HCT116 (cell line): ENCODE measurements at places on chromosomes 5 and 9. TPM values are rescaled to one million over a fixed set of nuclear protein-coding genes. Genes with fewer than 3 reads are reported as not detected.

DNA sequence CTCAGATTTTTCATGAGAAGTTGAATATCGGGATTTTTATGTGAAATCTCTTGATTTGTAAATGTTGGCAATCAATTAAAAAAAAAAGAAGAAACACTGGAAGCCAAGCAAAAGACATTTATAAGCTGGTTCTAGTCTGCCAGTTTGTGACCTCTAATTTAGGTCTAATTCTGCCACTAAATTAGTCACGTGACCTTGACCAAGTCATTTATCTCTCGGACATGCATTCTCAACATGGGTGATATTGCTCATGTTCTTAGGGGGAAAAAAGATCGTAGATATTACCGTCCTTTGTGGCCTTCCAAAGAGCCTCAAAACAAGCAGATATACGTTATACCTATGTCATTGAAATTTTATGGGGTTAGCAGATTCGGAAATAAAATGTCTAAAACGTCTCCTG lies 52.9 kb upstream of the PTPDC1 start:
- no peaks in the 10 kb centered on the region for H3K27me3 ChIP-seq
- H3K4me3 ChIP-seq = peak overlapping the region; percentile 65
- peaks cover 5% of the 10 kb centered on the region; the same call in 1 of the 2 replicates for H3K4me1 ChIP-seq
- no peak overlapping the region for H3K27ac ChIP-seq
- H3K36me3 ChIP-seq = no peaks in the 10 kb centered on the region

- no peaks in the 10 kb centered on the region for H3K36me3 ChIP-seq
- no peak overlapping the region for H3K4me3 ChIP-seq
- no peak overlapping the region for H3K27ac ChIP-seq
Observed at GRCh38 chr9:104675611-104676010, 18.7 kb upstream of the OR13D1 start.

DNA sequence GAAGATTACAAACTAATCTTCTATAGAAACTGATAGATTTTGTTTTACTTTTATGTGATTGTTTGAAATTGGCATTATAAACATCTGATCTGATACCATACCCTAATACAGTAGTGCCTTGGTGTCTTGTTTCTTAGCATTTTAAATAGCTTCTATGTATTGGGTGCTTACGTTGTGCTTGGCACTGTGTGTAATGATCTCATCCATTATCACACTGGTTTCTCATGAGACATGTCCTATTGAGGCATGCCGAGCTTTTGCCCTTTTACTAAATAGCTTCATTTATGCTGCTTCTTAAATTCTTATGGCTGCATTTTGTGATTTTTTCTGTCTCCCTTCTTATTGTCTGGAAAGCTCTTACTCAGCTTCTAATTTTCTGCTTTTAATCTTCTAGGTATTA lies 48.2 kb upstream of the TLR4 start:
- no peak overlapping the region for H3K4me3 ChIP-seq
- H3K27me3 ChIP-seq = no peaks in the 10 kb centered on the region

- H3K36me3 ChIP-seq = no peaks in the 10 kb centered on the region
- H3K27ac ChIP-seq = no peak overlapping the region
- no peak overlapping the region for H3K4me3 ChIP-seq
- no peak for DNase-seq
Observed at GRCh38 chr9:137058521-137059234, 4.8 kb upstream of the ENTPD2 start.

DNA sequence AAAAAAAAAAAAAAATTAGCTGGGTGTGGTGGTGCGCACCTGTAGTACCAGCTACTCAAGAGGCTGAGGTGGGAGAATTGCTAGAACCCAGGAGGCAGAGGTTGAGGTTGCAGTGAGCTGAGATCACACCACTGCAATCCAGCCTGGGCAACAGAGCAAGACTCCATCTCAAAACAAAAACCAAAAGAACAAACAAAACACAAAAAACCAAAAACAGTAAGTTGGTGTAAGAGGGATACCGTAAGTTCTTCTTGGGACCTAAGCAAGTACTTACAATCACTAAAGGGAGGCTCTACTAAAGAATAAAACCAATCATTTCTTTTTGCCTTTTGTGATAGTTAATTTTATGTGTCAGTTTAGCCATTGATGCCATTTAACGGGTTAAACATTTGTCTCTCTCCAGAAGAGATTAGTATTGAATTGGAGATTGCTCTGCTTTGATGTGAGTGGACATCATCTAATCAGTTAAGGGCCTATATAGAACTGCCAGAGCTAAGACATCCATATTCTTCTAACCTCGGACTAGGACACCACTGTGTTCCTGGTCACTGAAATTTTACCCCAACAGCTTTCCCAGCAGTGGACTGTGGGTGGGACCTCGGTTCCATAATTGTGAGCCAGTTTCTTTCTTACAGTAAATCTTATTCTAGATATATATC lies 10.5 kb upstream of the ETF1 start:
- no peak overlapping the region for H3K4me3 ChIP-seq
- H3K27ac ChIP-seq = no peak overlapping the region
- no peaks in the 10 kb centered on the region for H3K4me1 ChIP-seq
- DNase-seq = no peak
- H3K36me3 ChIP-seq = peaks cover 45% of the 10 kb centered on the region

- no peak overlapping the region for H3K4me3 ChIP-seq
- H3K27ac ChIP-seq = no peak overlapping the region
- DNase-seq = no peak
- no peaks in the 10 kb centered on the region for H3K27me3 ChIP-seq
- H3K4me1 ChIP-seq = no peaks in the 10 kb centered on the region
- H3K36me3 ChIP-seq = no peaks in the 10 kb centered on the region
Observed at GRCh38 chr5:120160124-120160895, 303.8 kb upstream of the PRR16 start.

DNA sequence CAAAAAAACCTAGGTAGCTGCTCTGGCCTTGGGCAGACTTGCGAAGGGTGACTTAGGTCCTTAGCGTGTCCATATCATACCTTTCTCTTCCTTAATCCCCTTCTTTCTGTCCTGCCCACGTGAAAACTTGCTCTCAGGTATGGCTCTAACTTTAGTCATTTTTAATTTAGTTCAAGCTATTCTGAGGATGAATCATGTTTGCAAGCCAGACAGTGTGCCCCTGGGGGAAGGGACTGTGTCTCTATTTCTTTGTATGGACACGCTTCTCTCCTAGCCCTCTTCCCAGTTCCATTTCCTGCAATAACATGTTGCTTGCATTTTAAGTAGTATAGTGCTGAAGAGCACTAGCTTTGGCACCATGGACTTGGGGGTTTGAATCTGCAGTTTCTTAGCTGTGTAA lies 120.6 kb downstream of the PTTG1 start:
- no peak for DNase-seq
- H3K27me3 ChIP-seq = no peaks in the 10 kb centered on the region
- H3K4me3 ChIP-seq = no peak overlapping the region
- no peak overlapping the region for H3K27ac ChIP-seq

GRCh38 chr5:37247036-37247435 lies 2.1 kb downstream of the CPLANE1 start:
- no peak overlapping the region for H3K4me3 ChIP-seq
- no peaks in the 10 kb centered on the region for H3K27me3 ChIP-seq
- H3K4me1 ChIP-seq = peaks cover 13% of the 10 kb centered on the region; the same call in 1 of the 2 replicates
- no peaks in the 10 kb centered on the region for H3K36me3 ChIP-seq

DNA sequence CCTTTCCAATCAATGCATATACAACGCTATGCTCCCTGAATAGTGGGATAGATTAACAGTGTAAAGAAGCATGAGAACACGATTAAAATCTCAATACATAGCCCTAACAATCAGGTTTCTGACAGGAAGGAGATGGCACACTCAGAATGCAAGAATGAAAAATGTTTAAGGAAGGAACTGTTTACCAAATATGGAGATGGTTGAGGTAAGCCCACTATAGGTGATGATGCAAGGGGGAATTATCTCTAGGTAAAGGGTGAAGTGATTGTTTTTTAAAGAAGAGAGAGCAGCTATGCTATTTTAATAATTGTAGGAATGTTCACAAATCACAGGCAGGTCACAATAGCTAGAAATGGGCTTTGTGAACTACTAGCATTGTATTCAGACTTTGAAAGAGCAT lies 302.4 kb downstream of the CHSY3 start:
- no peaks in the 10 kb centered on the region for H3K36me3 ChIP-seq
- no peaks in the 10 kb centered on the region for H3K27me3 ChIP-seq
- no peak overlapping the region for H3K27ac ChIP-seq

- no peaks in the 10 kb centered on the region for H3K36me3 ChIP-seq
- no peak overlapping the region for H3K4me3 ChIP-seq
- no peak for DNase-seq
- H3K4me1 ChIP-seq = no peaks in the 10 kb centered on the region
Observed at GRCh38 chr9:114050226-114050568, 27.9 kb downstream of the AMBP start.

DNA sequence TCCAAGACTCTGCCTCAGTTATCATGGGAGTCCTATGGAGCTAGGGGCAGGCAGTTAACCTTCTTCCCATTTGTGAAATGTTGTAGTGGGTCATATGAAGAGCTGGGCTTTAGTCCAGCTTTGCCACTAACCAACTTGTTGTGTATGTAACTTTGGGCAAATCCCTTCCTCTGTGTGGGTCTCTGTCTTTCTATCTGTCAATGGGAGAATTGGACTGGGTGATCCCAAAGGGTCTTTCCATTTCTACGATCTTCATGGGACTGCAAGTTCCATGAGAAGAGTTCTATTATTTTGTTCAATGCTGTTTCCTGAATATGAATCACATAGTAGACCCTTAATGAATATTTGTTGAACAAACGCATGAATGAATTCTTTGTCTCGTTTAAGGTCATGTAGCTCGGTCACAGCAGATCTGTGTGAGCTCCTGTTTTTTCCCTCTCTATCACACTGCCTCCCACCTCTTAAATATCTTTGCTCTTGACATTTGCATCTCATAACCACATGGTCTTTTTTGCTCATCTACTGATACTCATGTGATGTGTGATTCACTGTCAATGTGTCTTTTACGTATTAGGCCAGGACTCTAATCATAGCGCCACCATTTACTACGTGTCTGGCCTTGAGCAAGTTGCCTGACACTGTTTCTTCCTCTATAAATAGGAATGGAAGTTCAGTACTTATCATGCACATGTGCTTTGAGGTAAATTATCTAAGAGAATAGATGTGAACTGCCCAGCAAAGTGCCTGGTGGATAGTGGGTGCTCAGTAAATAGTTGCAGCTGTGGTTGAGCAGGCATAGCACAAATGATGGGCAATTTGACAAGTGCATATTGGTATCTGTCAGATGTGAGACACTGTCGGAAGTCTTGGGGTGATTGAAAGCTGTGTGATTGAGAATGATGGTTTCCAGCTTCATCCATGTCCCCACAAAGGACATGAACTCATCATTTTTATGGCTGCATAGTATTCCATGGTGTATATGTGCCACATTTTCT lies 37.4 kb downstream of the PTTG1 start:
- no peak overlapping the region for H3K4me3 ChIP-seq
- H3K36me3 ChIP-seq = no peaks in the 10 kb centered on the region
- H3K4me1 ChIP-seq = no peaks in the 10 kb centered on the region
- peaks cover 18% of the 10 kb centered on the region; the same call in 1 of the 2 replicates for H3K27me3 ChIP-seq
- no peak for DNase-seq
- H3K27ac ChIP-seq = no peak overlapping the region

- H3K27me3 ChIP-seq = no peaks in the 10 kb centered on the region
- DNase-seq = peak; percentile 18
- H3K36me3 ChIP-seq = no peaks in the 10 kb centered on the region
- peaks cover 4% of the 10 kb centered on the region; the same call in 1 of the 2 replicates for H3K4me1 ChIP-seq
Observed at GRCh38 chr9:125867751-125868415, 120.7 kb downstream of the PBX3 start.

GRCh38 chr5:34718516-34718915 lies 62.4 kb downstream of the RAI14 start:
- H3K4me1 ChIP-seq = no peaks in the 10 kb centered on the region
- no peaks in the 10 kb centered on the region for H3K36me3 ChIP-seq
- H3K27ac ChIP-seq = no peak overlapping the region
- DNase-seq = no peak
- H3K4me3 ChIP-seq = no peak overlapping the region

- peaks cover 38% of the 10 kb centered on the region for H3K4me1 ChIP-seq
- peaks cover 24% of the 10 kb centered on the region for H3K36me3 ChIP-seq
- no peaks in the 10 kb centered on the region for H3K27me3 ChIP-seq
- DNase-seq = no peak
- peak overlapping the region; percentile 100 for H3K27ac ChIP-seq
Observed at GRCh38 chr5:32172923-32173266, 1.2 kb downstream of the GOLPH3 start.

GRCh38 chr9:26326563-26326962 lies 566.0 kb downstream of the CAAP1 start:
- no peaks in the 10 kb centered on the region for H3K4me1 ChIP-seq
- H3K36me3 ChIP-seq = no peaks in the 10 kb centered on the region
- H3K27ac ChIP-seq = no peak overlapping the region
- peak; percentile 15 for DNase-seq

- no peaks in the 10 kb centered on the region for H3K4me1 ChIP-seq
- no peak overlapping the region for H3K4me3 ChIP-seq
- no peak for DNase-seq
- no peaks in the 10 kb centered on the region for H3K27me3 ChIP-seq
- no peaks in the 10 kb centered on the region for H3K36me3 ChIP-seq
Observed at GRCh38 chr9:78620764-78621163, 323.8 kb downstream of the PSAT1 start.

- H3K27ac ChIP-seq = no peak overlapping the region
- no peaks in the 10 kb centered on the region for H3K27me3 ChIP-seq
- peak overlapping the region; percentile 74; the same call in 1 of the 2 replicates for H3K4me3 ChIP-seq
- DNase-seq = no peak
- H3K36me3 ChIP-seq = no peaks in the 10 kb centered on the region; the same call in 1 of the 2 replicates
Observed at GRCh38 chr5:180807654-180808414, 5.2 kb upstream of the MGAT1 start.

- no peak for DNase-seq
- H3K4me3 ChIP-seq = 0 out of 2 replicates have a peak within 1 kb of the TSS, but pooled peaks have one; percentile 4
- no peaks in the 10 kb centered on the region for H3K4me1 ChIP-seq
- H3K36me3 ChIP-seq = no peaks in the 10 kb centered on the region
- H3K27ac ChIP-seq = no peak within 1 kb of the TSS
Observed at GRCh38 chr9:84669288-84670137, at the start of gene NTRK2. Gene NTRK2 (plus strand): TSS chr9:84669729. CDS start chr9:84670749, 1,020 bp downstream.

- no peak for DNase-seq
- H3K27ac ChIP-seq = no peak overlapping the region
- no peak overlapping the region for H3K4me3 ChIP-seq
- no peaks in the 10 kb centered on the region for H3K36me3 ChIP-seq
- no peaks in the 10 kb centered on the region for H3K27me3 ChIP-seq
Observed at GRCh38 chr9:127822108-127822507, 19.4 kb downstream of the FPGS start.

GRCh38 chr5:133753856-133754255 lies 141.5 kb upstream of the FSTL4 start:
- H3K27ac ChIP-seq = no peak overlapping the region
- H3K4me1 ChIP-seq = no peaks in the 10 kb centered on the region
- no peak for DNase-seq
- H3K36me3 ChIP-seq = no peaks in the 10 kb centered on the region
- no peak overlapping the region for H3K4me3 ChIP-seq
- H3K27me3 ChIP-seq = peaks cover 27% of the 10 kb centered on the region

INSL4 gene
- total RNA-seq = not detected

RABEPK gene
- total RNA-seq = 48.3 TPM

QRFP gene
- total RNA-seq = not detected

NPR2 gene
- 18.8 TPM for total RNA-seq

CAMK4 gene
- 10.2 TPM for total RNA-seq

ADAMTS2 gene
- total RNA-seq = 3.9 TPM

SLC4A9 gene
- 0.49 TPM for total RNA-seq

ADCY2 gene
- 0.15 TPM for total RNA-seq

MARCOL gene
- not detected for total RNA-seq

DND1 gene
- total RNA-seq = 2.3 TPM

SEMA6A gene
- total RNA-seq = 6.7 TPM

IFNK gene
- total RNA-seq = not detected
